ENCODE measurements at places on chromosomes 5 and 9.

DNA sequence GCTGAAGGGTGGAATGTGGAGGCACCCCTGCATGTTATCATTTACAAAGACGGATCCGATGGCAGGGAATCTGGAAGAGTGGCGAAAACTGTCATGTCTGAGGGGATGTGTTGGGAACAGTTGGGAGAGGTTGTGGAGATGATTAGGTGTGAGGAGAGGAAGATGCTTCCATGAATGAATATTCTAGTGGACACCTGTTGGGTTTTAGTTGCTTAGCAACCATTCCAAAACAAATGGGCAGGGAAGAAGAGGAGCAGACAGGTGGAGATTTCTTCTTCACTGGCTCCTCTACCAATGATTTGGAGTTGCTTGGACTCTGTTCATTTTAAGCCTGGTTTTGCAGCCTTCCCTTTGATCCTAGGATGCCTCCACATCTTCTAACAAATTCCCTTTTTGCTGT is 465.3 kb upstream of the CLINT1 start:
- DNase-seq, result no peak

DNA sequence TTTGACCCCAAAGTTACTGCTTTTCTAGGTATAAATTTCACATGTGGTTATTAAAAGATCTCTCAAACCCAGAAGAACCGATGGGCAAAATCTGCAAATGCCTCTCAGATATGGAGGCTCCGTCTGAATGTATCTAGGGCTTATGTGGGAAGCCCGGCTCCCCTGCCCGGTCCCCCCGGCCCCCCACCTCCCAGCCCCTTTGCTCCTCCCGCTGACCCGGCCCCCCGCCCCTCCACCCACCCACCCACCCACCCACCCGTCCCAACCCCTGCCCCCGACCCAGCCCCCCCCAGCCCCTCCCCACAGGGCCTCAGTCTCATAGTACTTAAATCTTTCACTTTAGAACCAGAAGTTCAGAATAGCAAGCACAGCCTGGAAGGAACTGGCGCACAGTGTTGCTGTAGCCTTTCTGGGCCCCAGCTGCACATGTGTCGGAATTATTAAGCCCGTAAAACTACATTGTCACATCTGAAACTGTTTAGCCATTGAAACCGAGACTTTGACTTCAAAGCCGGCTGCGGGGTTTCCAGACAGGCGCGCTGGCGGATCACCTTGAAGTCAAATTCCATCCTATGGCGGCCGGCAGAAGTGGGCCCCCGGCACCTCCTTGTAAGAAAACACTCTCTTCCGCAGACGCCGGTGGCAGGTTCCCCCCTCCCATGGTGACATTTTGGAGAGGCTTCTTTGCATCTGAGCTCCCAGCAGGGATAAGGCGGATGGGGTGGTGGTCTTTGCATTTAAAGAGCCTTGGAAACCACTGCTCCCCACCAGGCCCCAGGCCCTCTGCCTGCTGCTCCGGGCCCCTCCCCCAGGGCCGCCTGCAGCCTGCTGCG is 12.8 kb downstream of the NKD2 start:
- peak; percentile 83 for DNase-seq

GRCh38 chr5:91487420-91487819 is 104.3 kb upstream of the ARRDC3 start:
- DNase-seq, result no peak

DNA sequence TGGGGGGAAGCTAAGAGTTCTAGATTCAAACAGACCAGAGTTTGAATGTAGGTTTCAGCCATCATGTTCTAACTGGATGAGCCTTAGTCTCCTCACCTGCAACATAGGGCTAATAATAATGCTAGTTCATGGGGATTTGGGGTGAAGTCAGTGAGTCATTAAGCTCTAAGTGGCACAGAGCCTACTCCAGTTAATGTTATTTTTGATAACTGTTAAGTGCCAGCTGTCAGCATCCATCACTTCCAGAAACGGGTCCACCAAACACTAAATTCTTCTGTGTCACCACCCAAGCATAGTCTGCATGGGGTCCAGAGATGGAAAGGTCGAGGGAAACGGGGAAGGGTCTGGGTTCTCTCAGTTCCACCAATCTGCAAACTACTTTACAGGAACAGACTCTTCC is 1.8 kb upstream of the TSC1 start:
- no peak for DNase-seq

DNA sequence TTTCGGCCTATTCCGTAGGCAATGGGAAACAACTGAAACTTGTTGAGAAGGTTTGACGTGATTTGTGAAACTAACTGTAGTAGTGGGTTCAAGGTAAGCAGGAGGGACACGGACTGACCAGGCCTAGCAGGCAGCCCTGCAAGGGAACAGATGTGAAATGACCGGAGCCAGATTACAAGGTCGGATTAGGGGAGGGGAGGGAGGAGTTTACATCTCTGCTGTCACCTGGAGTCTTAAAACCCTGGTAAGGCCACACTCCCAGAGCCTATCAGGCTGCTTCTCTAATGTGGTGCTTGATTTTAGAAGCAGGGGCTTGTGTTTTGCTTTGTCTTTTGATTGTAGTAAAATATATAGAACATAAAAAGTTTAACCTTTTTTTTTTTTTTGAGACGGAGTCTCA is 3.5 kb upstream of the SPTAN1 start:
- DNase-seq, result peak; percentile 65

GRCh38 chr9:16848179-16848578 is 22.3 kb downstream of the BNC2 start:
- peak; percentile 35 for DNase-seq

DNA sequence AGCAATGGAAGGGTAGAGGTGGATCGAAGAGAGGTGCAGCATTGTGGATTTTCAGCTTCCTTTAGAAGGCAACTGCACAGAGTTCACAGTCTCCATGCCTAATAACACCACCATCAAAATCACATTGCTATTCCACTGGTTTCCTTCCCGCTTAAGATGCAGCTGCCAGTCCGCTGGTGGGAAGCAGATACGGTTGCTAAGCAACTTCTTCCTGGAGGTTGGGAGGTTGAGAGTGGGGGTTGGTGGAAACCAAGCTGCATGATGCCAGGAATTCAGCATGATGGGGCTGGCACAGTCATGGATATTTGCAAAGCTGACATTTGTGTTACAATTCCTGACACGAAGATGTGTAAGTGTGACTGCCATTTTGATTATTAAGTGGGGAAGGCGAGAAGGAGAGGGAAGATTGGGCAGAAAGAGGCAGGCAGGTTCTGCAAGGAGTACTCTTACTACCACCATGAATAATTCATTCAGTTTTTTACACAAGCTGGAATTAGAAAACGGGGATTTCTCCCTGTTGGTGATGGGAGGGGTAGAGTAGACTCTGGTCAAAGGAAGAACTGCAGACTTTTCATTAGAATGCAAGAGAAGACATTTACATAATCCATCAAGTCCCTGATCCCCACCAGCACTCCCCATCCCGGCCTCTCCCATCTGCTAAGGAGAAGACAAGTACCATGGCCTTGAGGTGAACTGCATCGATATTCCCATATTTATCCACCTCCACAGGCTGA is 87.5 kb downstream of the GLDC start:
- DNase-seq, result no peak

DNA sequence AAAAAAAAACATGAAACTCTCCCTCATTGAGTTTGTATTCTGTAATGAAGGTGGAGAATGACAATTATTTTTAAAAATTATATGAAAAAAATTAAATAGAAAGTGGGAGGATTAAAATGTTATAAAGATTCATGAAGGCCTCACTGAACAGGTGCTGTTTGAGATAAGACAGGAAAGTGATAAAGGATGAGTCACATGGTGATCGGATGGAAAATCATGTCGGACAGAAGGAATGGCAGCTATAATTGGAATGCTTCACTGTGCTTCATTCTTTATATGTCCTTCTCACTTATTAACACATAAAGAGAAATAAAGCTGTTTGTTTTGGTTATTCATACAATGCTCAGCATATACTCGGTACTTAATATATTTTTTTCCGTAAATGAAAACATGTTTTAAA is 464.5 kb upstream of the RGMB start:
- no peak for DNase-seq

DNA sequence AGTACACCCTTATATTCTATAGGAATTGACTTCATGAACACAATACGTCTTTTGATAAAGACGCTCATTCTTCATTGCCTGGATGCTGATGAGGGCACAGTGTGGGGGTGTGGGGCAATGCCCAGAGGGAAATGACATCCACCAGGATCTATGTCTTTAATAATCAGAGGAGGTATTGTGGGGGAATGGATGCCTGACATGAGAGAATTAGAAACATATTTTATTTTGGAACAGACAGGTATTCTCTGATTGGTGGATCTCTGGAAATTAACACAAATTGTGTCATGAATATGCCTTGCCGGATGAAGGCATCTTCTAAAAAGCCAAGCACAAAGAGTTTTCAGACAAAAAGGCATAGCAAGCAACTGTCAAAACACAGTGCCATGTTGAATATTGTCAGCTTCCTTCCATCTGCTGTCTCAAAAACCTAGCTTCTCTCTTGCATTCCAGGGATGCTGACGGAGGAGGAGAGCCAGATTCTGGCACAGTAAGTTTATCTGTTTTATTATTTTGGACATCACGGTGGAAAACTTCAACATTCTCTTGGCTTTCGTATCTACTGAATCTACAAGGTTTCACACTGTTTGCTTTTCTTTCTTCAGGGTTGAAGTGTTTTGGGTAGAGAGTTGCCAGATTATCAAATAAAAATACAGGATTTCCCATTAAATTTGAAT is 3.9 kb upstream of the C5orf58 start:
- DNase-seq, result no peak

DNA sequence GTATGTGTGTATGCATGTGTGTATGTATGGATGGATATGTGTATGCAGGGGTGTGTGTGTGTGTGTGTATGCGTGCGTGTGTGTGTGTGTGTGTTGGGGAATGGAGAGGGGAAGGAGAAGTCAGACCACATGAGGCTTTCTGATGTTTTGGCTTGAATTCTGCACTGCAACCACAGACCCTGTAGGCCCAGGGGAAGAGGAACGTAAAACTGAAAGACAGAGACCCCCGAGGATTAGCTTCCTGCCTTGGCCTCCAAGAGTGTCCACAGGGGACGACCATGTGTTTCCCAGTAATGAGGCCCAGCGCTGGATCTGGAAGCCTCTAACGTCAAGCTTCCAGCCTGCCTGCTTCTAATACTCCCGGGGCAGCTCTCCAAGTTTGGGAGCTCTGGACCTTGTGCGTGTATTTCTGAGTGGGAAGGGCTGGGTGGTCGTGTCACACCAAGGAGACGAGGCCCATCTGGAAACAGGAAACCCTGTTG is 5.8 kb downstream of the DCANP1 start:
- DNase-seq, result no peak

DNA sequence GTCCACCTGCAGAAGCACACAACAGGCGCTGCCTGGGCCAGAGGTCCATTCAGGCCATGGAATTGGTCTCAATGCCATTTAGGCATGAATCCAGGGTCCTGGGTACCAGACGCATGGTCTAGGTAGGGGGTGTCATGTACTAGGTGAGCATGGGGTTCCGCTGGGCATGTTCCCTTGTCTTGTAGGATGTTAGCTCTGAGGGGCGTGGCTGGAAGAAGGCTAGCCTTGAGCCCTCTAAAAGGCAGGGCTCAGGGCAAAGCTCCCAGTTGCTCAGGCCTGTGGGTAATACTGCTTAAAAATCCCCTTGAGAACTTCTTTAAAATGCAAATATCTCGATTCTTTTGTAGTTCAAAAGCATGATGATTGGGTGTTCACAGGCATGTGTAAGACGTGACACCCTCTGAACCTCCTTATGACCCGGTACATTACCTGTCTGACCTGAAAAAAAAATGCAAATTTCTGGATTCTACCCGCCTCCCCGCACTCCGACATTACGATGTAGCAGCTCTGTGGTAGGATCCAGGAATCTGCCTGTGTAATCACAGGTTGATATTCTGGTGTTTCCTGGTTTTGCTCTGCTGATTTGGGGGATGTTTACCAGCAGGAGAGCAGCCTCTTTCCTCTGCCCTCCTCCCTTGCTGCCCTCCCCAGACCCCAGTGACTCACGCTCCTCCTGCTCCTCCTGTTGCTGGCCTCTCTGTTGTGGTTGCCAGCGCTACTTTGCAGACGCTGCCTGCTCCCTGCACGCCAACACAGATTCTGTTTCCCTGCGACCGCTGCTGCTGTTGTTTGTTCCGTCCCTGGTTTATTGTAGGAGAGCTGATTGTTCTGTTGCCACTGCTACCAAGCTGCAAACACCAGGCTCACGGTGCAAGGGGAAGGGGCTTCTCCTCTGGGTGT is 5.7 kb downstream of the TMC1 start:
- DNase-seq, result peak; percentile 84

- no peak for DNase-seq
Measured at GRCh38 chr5:54848581-54848980, 136.8 kb downstream of the ESM1 start.

DNA sequence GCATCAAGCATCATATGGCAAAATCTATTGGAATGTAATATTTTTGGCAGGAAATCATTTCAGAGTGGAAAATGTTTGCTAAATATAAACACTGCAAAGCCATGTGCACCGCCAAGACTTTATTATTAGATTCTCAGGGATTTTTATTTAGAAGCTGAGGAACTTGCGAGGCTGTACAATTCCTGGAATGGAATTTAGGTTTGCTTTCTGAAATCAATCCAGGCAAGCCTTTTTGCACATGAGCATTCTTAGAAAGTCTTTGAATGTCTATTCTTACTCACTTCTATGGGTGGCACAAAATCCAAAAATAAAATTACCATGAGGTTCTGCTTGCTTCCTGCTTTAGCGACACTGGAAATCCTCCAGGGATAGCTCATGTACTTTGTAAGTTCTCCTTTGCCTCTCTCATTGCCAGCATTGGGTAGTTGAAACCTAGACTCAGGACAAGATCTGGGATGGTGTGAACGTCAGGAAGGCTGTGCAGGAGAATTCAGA is 71.5 kb upstream of the PALM2AKAP2 start:
- peak; percentile 53 for DNase-seq

DNA sequence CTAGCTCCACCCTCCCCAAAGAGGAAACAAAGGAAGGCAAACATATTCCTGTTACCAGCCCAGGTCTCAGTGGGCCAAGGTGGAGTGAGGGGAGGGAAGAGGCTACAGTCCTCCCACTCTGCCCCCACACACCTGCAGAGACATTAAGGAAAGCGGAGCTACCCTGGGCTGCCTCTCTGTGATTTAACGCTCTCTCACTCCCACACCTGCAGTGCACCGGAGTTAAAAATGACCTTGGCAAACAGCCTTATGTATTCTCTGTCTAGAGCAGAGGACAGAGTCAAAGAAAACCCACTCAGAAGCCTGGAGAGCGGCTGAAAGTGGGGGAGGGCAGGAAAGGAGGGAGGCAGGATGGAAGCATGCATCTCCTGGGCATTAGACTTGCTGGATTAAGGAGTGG is 32.7 kb downstream of the KCNIP1 start:
- no peak for DNase-seq

- no peak for DNase-seq
Measured at GRCh38 chr5:73066466-73066865, 53.9 kb upstream of the TMEM171 start.

GRCh38 chr9:131407717-131408195 is 13.9 kb downstream of the PRRC2B start:
- DNase-seq, result peak; percentile 93

- no peak for DNase-seq
Measured at GRCh38 chr9:87668722-87669121, 57.2 kb upstream of the CTSL start.

- no peak for DNase-seq
Measured at GRCh38 chr5:36147681-36148080, 4.0 kb downstream of the LMBRD2 start.

- no peak for DNase-seq
Measured at GRCh38 chr9:26802921-26803320, 89.7 kb downstream of the CAAP1 start.
